ENCODE measurements at places on chromosomes 6 and 20. TPM values are rescaled to one million over a fixed set of nuclear protein-coding genes. Genes with fewer than 3 reads are reported as not detected.

DNA sequence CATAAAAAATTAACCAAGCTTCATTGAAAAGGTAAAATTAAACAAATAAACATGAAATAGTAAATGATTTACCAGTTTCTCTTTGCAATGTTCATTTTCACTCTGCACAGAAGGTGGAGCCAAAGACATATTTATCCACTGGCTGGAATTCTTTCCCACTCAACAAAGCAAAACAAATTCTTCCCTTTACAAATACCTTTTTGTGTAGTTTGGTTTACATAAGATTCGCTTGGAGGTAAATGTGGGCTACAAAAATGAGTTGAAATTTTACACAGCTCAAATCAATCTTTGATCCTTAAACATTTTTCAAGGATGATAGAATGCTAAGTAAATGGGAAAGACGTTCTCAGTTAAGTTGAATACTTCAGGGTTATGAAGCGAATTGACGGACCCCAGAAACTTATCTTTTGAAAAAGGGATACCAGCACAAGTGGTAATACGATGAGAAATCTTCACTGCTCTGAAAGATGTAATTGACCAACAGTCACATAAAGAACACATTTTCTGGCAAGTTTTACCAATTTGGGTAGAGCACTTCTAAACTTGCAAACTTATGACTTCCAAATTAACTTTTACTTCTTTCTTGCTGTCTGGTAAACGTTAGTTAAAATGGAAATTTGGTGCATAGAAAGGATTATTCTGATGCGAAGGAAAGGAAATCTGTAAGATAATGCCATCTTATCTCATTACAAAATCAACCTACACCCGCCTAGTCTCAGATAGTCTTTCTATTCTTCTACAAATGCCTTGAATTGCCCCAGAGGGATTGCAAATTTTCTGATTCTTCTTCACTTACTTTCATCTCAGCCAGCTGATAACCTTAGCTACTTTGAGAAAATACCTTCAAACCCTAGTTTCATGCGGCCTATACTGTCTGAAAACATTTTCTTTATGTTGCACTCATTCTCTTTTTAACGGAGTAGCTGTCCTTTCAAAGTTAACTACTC is 4.7 kb upstream of the GJA1 start:
- DNase-seq: peak; percentile 54

GRCh38 chr6:26660000-26660361 is 435 bp upstream of the ZNF322 start:
- peak; percentile 33 for DNase-seq

DNA sequence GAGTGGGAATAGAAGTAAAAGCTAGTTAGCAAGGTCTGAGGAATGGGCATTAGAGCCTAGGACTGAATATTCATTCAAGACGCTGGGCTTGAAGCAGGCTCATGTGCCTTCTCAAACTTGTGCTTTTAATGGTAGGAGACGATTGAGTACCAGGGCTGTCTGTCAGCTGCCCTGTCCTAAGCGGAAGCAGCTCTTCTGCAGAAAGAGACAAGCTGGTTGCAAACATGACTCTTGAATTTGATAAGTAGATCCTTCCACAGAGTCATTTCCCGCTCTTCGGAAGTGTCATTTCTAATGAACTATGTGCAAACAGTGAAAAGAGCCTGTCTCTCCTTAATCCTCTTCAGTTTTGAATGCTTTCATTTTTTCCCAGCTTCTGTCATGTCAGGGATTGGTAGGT is 176.4 kb downstream of the TFAP2B start:
- no peak for DNase-seq

- no peak for DNase-seq
These were observed 19.0 kb downstream of the VAPB start for GRCh38 chr20:58407966-58408557.

DNA sequence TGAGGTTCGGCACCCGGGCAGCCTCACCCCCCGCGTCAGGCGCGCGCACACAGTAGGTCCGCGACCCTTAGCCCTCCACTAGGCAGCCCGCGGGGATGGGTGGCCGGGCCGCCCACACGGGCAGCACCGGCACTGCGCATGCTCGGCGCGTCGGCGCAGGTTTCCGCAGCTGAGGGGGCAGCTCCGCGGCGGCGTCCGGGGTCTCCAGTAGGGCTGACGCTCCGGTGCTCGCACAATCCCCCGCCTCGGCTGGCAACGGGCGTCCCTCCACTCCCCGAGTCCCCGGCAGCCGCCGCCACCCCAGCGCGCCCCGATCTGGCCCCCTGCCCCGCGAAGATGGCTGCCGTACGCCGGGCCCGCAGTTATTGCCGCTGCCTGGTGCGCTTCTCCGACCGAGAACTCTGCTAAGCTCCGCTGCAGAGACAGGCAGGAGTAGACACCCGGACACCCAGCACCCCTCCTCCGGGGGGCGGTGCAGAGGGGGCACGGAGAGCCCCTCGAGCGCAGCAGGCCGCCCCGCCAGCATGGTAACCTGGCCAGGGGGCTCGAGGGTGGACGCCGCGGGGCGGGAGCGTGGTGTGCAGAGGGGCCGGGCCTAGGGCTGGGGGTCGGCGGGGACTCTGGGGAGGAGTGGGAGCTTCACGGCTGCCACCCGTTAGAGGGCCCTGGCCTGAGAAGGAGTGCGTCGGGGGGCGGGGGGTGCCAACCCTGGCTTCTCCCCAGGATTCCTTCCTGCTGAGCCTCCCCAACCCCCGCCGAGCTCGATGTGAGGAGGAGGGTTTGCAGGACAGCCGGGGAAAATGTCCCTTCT is at the start of gene FBXO9:
TSS of gene FBXO9 (plus strand) at position 139 of the 811 bp plus-strand sequence. CDS start at position 525, 386 bp downstream.
- DNase-seq: no peak

GRCh38 chr6:85771925-85772430 is 129.3 kb upstream of the SYNCRIP start:
- no peak for DNase-seq

GRCh38 chr20:53575481-53576194 is 18.0 kb downstream of the ZNF217 start:
- DNase-seq: no peak

- no peak for DNase-seq
These were observed 1.4 kb upstream of the HLA-E start for GRCh38 chr6:30487926-30488325.

DNA sequence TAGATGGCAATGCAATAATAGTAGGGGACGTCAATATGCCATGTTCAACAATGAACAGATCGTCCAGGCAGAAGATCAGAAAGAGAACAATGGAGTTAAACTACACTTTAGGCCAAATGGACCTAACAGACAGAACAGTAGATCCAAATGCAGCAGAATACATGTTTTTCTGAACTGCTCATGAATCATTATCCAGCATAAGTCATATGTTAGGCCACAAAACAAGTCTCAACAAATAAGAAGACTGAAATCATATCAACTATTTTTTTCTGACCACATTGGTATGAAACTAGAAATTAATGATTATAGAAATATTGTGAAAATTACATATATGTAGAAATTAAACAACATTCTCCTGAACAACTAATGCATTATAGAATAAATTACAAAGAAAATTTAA is 10.2 kb upstream of the DEFB125 start:
- DNase-seq: no peak

- DNase-seq: no peak
These were observed 217.3 kb downstream of the LRFN2 start for GRCh38 chr6:40369891-40370290.

- peak; percentile 71 for DNase-seq
These were observed 89.1 kb downstream of the NCR2 start for GRCh38 chr6:41424370-41425058.

GRCh38 chr6:48475275-48475674 is 364.3 kb upstream of the PTCHD4 start:
- no peak for DNase-seq

- no peak for DNase-seq
These were observed 203.8 kb downstream of the ALDH8A1 start for GRCh38 chr6:134746140-134746539.

DNA sequence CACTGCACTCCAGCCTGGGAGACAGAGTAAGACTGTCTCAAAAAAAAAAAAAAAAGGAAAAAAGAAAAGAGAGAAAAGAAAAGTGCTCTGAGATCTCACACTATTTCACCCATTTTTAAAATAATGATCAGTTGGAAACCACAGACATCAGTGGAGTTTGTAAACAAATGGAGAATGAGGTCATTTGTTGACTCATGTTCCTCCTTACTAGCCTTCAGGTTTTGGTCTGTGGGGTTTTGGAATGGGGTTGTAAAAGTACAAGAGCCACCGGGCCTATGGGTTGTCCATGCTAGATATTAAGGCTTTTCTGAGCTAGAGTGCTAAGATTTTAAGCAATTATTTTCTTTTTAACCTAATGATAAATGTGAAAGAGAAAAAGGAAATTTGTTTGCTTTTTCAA is 104.4 kb upstream of the PRL start:
- no peak for DNase-seq

GRCh38 chr6:153962555-153962954 is 76.5 kb upstream of the OPRM1 start:
- DNase-seq: no peak

DNA sequence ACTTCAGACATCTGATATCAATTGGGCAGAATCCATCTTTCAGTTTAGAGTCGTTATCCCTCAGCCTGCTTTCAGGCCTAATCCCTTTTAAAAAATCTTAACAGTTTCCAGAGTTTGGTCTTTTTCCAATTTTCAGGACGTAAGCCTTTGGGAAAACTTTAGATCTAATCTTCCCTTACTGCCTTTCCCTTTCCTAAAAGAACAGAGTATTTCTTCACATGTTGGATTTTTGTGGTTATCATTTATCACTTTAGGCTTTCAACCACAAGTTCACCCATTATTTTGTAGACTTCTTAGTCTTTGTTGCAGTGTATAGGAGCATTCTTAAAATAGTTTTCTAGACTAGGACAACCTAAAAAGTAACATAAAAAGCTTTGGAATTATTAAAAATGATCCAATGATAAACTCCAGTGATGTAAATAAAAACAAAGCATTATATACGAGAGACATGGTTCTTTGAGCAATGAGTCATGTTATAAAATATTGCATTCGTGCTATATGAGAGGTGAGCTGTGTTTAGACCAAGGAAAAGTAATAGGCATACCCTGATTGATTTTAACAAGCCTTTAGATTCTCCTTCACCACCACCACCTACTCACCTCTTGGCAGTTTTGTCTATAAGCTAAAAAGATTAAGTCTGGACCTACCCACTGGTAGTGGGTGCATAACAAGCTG is 90.4 kb upstream of the MCHR2 start:
- DNase-seq: peak; percentile 2

GRCh38 chr6:30763618-30764489 is 19.5 kb upstream of the IER3 start:
- DNase-seq: peak; percentile 54

TCF19 gene
- total RNA-seq: 14.2 TPM

SLC35A1 gene
- 9.7 TPM for total RNA-seq

RIPPLY2 gene
- total RNA-seq: not detected

CST4 gene
- not detected for total RNA-seq

SPTLC3 gene
- total RNA-seq: 1.4 TPM

ARFGEF3 gene
- under 0.01 TPM for total RNA-seq

SCUBE3 gene
- 21.1 TPM for total RNA-seq

GJA10 gene
- total RNA-seq: not detected

All from IMR-90 (cell line).